ENCODE measurements at places on chromosomes 3 and 15.

DNA sequence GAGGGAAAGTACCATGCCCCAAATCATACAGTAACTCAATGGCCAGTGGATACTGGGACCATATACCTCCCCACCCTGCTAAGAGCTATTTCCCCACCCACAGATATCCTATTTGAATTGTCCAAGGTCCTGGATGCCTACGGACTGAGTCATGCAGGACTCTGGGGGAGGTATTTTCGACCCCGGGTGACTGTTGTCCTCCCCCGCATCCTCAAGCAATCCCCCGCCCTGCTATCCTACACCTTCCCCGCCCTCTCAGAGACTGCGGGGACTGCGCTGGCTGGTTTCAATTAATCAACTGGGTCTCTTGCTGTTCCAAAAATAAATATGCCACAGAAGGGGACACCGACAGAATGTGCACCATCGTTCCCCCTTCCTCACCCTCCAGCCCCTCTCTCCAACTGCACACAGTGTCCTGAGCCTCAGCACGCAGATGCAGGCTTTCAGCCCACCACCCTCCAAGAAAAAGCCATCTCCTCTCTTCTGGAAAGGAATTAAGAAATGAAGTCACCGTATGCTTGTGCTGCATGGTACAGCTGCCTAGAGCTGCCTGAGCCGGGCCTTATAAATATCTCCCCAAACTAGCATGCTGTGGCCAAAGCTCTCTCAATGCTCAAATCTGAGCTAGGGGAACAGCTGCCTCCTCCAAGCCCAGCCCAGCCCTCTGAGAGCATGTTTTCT is 8.1 kb downstream of the CAV3 start:
- DNase-seq, result peak; percentile 68

DNA sequence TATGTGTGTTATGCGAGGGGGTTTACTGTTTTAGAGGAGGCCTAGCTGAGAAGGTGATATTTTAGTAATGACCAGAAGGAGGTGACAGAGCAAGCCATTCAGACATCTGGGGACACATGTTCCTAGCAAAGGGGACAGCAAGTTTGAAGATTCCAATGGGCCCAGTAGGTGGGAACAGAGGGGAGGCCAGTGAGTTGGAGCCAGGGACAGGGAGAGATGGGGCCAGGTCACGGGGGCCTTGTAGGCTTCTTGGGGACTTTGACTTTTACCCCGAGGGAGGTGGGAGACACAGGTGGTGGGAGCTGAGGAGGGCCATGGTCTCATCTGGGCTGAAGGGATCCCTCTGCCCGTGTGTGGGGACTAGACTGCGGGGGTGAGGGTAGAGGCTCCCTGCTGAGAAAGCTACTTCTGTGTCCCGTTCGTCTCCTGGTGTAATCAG is 72.5 kb downstream of the MGLL start:
- DNase-seq, result no peak

DNA sequence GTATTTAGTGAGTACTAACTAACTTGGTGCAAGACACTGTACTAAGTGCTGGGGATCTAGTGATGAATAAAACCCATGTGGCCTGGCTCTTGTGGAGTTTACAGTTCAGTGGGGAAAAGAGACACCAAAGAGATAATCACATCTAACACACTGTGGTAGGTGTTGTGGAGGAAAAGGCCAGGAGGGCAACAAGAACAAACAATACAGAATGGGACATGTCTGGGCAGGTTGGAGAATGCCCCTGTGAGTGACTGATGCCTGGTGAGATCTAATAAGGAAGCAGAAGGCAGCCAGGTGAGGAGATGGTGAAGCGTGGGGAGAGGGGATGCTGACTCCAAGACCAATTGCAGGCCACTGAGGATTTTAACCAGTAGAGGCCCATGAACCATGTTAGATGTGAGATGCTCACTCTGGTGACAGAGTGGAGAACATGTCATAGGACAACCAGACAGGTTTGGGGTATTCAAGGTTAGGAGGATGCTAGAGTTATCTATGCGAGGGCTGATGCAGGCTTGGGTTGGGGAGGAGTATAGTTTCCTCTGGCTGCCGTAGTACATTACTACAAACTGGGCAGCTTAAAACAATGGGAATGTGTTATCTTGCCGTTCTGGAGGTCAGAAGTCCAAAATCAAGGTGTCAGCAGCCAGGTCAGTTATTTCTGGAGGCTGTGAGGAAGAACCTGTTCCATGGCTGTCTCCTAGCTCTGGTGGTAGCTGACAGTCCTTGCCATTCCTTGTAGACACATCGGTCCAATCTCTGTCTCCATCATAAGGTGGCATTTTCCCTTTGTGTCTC is 81.4 kb downstream of the ARNT2 start:
- DNase-seq, result no peak

GRCh38 chr15:65058394-65059368 is 9.1 kb downstream of the RASL12 start:
- no peak for DNase-seq

- DNase-seq, result no peak
Measured at GRCh38 chr3:50435371-50436113, 67.9 kb downstream of the CACNA2D2 start.

DNA sequence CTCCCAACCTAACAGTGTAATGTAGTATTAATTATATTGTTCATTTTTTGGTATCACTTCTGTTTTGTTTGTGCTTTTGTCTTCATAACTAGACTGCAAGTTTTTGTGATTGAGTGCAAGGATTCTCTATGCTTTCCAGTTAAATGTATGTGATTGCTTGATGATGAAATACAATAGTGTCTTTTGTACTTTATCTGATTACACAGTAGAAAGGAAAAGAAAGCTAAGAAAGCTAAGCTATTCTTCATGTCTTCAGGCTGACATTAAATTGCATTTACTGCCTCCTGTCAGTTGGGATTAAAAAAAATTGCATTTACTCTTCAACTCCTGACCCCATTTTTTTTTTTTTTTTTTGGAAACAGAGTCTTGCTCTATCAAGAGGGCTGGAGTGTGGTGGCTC is 28.5 kb downstream of the RTF1 start:
- DNase-seq, result no peak

DNA sequence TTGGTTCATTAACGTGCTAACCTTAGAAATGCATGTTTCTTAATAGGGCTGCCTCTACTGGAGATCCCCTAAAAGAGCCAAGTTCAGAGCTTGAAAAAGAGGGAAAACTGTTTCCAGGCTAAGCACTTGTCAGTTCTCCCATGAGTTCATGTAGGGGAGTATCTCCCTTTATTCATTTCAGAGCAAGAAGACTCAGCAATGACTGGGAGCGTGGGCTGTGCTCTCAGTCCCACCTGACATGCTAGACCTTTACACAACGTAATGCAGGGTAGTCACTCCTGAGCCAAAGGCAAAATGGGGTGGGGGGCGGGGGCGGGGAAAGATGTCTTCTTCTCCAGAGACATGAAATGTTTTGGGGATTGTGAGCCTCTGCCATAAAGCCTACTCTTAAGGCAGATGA is 420.1 kb upstream of the MCTP2 start:
- DNase-seq, result no peak

GRCh38 chr3:37742121-37742520 is 119.6 kb upstream of the CTDSPL start:
- DNase-seq, result no peak

DNA sequence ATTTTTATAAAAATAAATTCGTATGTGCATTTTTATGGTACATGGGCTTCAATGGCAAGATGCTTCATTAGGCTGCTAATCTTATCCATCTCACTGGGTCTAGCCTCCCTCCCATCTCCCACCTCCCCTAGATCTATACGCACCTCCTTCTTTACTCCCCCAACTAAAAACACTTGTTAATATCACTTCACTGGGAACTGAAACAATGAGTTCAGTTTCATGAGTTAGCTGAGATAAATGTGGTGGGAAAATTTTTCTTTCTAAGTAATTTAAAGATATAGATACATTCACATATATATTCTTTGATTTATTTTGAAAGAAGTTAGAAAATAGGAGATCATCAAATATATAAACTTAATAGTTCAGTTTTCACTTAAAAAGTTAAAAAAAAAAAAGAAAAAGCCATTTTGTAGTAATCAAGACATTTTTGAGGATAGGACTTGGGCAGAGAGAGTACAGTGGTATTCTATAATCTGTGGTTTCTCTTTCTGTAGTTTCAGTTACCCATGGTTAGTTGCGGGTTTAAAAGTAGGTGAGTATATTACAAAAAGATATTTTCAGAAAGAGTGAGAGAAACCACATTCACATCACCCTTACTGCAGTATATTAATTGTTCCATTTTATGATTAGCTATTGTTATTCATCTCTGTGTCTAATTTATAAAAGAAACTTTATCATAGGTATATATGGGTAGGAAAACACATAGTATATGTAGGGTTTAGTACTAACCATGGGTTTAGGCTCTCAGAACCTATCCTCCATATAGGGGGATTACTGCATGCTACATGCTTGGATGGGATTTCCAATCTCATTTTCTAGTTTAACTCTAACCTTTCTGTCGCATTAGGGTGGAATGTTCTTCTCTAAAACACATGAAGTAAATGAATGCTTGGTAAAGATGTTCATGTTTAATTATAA is 316.0 kb upstream of the CBLB start:
- no peak for DNase-seq

DNA sequence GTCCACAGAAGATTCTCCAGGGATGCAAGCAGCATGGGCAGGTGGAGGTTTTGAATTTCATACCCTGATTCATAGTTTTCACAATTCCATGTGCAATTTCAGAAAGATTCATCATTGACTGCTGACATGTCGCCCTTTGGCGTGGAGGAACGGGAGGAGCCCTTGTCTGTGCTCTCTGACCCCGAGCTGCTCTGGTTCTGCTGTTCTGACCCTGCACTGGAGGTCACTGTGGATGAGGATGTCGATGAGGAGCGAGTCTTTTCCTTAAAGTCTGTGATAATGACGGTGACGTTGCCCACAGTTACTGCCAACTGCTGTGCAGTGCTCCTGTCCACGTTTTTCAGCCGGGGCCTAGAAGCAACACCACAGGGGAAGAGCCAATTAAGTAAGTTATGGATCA is 470.0 kb downstream of the SHQ1 start:
- DNase-seq, result no peak

GRCh38 chr15:41331833-41332193 is 578 bp downstream of the OIP5 start:
- DNase-seq, result peak; percentile 15

GRCh38 chr3:159937561-159938166 is 51.0 kb upstream of the IL12A start:
- no peak for DNase-seq

GRCh38 chr15:89802231-89802928 is 12.3 kb downstream of the ANPEP start:
- DNase-seq, result no peak

DNA sequence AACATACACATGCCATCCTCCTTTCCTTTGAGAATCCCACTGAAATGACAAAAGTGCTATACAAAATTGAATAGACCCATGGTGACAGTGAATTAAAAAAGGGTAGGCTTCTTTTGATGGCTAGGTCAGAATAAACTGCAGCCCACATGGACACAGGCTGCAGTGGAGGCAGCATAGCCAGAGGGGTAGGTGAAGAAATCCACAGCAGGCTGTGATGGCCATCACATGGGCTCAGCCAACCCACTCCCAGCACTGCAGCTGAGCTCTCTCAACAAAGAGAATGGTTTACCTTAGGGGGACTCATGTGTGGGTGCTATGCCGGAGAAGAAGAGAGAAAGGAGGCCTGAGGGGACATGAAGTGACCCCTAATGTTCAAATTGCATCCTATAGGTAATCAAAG is 331.1 kb downstream of the CHST2 start:
- DNase-seq, result no peak

GRCh38 chr3:6189384-6189783 is 671.5 kb upstream of the GRM7 start:
- no peak for DNase-seq

GRCh38 chr3:122004991-122005565 is 17.0 kb downstream of the ILDR1 start:
- no peak for DNase-seq

- no peak for DNase-seq
Measured at GRCh38 chr15:31367730-31368344, 41.2 kb downstream of the KLF13 start.

DNA sequence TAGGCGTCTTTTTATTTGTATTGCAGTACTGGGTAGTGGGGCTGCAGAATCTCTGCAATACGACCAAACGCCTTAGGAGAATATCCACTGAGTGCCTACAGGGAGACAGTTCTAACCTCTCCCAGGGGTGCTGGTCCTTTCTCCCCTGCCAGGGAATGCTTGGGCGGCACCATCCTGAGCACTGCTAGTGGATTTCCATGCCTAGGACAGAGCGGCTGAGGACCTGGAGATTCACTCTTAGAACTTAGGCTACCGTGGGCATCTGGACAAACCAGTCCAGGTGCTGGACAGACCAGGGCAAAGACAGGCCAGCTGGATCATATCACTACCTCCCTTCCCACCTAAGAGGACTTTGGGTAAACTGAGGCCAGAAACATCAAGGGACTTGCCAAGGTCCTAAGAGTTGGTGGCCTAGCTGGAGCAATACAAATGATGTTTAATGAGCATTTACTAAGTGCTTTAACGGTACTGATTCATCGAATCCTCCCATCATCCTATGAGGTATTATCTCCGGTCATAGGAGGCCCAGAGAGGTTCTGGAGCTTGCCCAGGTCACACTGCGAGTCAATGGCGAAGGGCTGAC is 902 bp downstream of the TMEM44 start:
- no peak for DNase-seq

DNA sequence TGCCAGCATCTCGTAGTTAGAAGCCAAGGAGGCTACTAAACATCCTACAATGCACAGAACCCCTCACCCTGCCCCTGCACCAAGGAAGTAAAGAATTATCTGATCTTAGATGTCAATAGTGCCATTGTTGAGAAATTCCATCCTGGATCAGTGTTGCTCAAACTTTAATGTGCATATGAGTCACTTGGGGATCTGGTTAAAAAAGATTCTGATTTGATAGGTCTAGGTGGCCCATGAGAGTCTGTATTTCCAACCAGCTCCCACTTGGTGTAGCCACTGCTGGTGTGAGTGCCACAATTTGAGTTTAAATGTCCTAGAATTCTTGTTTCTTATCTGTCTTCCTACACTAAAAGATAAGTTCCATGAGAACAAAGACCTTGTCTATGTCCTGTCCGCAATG is 43.7 kb downstream of the TMEM45A start:
- DNase-seq, result no peak

DNA sequence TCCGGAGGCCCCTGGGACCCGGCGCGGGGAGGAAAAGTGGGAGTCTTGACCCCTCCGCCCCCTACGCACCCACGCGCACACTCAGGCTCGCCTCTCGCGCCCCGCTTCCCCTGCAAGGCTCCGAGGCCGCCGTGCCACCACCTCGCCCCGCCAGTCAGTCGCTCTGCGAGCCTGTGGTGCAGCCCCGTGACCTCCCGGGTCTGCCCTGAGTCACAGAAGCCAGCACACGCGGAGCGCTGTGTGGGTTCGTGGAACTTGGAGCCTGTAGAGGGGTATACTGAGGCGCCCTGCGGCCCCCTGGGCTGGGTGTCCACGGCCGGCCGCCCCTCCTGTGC is 380 bp upstream of the ALS2CL start:
- DNase-seq, result no peak

GRCh38 chr3:51637941-51638471 is 33.0 kb upstream of the TEX264 start:
- no peak for DNase-seq

GRCh38 chr3:48467473-48468267 is 21.1 kb downstream of the ATRIP start:
- DNase-seq, result no peak

GRCh38 chr3:46694520-46694919 is 1.0 kb upstream of the ALS2CL start:
- no peak for DNase-seq

GRCh38 chr3:14234251-14235002 is 55.8 kb downstream of the LSM3 start:
- no peak for DNase-seq

GRCh38 chr15:56772868-56773639 is 39.7 kb upstream of the ZNF280D start:
- no peak for DNase-seq

- DNase-seq, result no peak
Measured at GRCh38 chr15:98946301-98947255, 61.0 kb downstream of the PGPEP1L start.
